ENCODE measurements at places on chromosomes 7 and 10.

GRCh38 chr7:7667187-7667586 is 26.6 kb downstream of the UMAD1 start:
- DNase-seq, result no peak

- no peak for DNase-seq
Measured at GRCh38 chr10:24034571-24034970, 174.4 kb upstream of the KIAA1217 start.

DNA sequence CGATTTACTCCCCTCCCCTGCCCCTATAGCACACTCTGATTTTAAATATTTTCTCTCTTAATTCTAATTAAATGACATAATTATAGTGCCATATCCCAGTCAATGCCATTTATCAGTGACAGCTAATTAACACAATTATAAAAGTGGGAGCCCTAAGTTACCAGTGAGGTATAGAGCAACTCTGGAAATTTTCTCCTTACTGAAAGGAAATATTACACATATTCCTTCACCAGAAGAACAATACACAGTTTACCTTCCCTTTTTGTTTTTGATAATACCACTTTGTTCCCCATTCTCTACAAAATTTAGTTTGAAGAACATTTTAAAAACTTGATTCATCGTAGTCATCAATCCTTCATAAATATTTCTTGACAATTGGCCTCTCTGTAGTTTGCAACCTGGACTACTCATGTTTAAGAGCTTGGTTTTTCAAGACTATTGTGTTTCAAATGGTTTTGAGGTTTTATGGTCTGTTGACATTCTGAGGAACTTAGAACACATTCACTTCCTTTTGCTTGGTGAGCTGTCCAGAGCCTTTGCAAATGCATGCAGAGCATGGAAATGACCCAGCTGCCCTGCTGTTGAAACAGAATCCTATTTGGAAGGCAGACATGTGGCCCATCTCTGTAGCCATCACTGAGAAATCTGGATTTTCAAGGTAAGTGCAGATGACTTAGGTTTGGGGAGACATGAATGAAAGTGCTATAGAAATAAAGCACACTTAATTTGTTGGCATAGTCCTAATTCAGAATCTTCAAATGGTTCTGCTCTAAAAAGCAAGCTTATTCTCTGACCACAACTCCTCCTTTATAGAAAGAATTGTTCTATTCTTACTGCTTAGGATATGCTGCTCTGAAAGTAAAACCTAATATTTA is at the start of gene GPR141:
TSS of gene GPR141 (plus strand) at position 521 of the 875 bp plus-strand sequence. CDS start 56,628 bp downstream, outside the sequence.
- DNase-seq, result peak; percentile 17

GRCh38 chr7:73577627-73578341 is 595 bp downstream of the TBL2 start:
- peak; percentile 16 for DNase-seq

- DNase-seq, result no peak
Measured at GRCh38 chr7:154914996-154915380, 87.9 kb downstream of the PAXIP1 start.

DNA sequence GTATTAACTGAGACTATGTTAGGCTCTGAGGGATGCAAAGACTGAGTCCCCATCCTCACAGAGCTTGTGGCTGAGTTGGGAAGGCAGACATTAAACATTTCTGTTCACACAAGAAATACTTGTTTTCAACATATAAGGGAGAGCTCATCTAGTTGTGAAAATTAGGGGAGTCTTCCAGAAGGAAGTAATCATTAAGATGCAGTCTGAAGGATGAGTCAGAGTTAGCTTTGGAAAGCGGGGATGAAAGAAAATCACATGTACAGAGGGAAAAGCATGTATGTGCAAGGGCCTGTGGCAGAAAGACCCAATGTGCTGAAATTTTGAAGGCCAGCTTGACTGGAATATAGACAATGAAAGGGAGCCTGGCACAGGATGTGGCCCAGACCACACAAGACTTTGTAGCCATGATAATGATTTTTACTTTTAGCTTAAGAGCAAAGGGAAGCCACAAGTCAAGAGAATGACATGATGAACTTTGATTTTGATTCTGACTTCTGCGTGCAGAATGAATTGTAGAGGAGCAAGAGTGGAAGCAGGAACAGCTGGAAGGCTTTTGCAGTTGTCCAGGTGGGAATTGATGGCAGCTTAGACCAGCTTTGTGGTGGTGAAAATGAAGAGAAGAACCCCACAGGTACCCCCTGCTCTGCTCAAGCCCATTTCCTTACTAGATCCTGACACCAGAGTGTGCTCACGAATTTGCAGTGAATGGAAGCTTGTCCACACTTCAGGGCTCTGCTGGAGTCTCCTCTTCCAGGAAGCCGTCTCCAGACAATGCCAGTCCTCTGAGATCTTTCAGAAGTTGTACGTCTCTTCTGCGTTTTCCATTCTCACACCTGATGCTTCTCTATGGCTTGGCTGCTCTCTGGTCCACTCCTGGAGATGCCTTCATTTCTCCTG is 115.6 kb downstream of the ATXN7L1 start:
- no peak for DNase-seq

GRCh38 chr10:6689036-6689435 is 109.0 kb upstream of the PRKCQ start:
- DNase-seq, result no peak
